ENCODE measurements at places on chromosomes 1 and 21.

DNA sequence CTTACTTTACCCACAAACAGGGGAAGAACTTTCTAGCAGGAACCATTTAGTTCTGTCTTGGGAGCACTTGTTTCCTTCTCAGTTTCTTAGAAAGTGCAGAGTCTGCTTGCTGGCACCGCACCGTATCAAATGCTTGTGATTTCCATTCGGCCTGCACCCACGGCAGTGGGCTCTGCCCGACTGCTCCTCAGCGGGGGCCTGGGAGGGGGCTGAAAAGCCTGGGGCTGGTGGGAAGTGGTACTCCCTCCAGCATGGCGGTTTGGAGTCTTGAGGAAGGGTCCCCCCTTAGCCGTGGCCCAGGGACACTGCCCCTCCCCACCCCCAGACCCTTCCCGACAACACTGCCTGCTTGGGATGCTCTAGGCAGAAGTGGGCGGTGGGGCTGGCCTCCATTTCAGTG lies 57.0 kb downstream of the KIF26B start:
- DNase-seq, result no peak

- peak; percentile 6 for DNase-seq
These were observed 56.4 kb downstream of the AHCTF1 start for GRCh38 chr1:246875041-246876026.

- peak; percentile 22 for DNase-seq
These were observed 816 bp downstream of the HYI start for GRCh38 chr1:43452789-43453441.

- DNase-seq, result no peak
These were observed 55.0 kb upstream of the PAX7 start for GRCh38 chr1:18575620-18576019.

GRCh38 chr1:155437405-155437804 lies 116.7 kb downstream of the RUSC1 start:
- DNase-seq, result no peak

- no peak for DNase-seq
These were observed 8.3 kb downstream of the ADCY10 start for GRCh38 chr1:167905671-167906070.

GRCh38 chr21:44896561-44897286 lies 23.2 kb upstream of the PTTG1IP start:
- no peak for DNase-seq

- no peak for DNase-seq
These were observed 7.1 kb upstream of the SLAMF7 start for GRCh38 chr1:160731990-160732389.

DNA sequence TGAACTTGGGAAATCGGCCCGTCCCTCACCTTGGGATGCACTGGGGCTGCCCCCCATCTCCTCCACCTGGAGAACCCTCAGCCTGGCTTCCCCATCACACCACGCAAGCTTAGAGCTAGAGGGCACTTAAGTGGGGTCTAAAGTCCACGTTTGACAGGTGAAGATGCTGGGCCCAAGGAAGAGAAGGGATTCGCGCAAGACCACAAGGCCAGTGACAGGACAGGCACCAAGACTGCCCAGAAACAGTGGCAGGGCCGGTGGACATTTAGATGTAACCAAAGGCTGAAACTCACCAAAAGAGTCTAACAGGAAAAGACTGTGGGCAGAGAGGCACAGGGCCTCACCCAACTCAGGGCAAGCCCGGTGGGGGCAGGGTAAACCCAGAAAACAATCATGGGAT lies 130.8 kb upstream of the EDN2 start:
- no peak for DNase-seq

DNA sequence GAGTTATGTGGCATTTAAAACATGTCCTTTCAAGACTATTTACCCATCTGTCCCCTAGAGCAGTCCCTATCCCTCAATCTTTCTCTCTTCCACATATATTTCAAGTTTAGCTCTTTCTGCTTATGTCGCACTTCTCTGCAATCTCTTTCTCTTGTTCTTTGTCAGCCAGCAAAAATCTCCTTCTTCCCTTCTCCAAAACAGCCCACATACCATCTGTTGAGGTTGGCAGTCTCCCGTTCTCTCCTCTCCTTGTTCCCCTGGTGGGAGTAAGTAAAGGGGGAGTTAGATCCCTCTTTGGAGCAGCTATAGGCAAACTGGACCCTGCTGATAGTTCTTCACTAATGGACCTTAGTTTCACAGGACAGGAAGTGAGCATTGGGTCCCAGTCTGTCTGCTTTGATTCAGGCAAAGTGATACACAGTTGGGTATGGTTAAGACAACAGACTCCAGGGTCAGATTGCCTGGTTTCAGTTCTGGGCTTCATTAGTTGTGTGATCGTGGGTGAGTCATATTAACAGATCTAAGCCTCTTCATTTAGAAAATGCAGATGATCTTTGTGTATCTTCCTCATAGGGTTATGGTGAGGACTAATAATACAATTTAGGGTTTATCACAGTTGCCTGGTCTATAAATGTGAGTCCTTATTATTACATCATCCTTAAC lies 19.7 kb downstream of the BRINP2 start:
- no peak for DNase-seq

DNA sequence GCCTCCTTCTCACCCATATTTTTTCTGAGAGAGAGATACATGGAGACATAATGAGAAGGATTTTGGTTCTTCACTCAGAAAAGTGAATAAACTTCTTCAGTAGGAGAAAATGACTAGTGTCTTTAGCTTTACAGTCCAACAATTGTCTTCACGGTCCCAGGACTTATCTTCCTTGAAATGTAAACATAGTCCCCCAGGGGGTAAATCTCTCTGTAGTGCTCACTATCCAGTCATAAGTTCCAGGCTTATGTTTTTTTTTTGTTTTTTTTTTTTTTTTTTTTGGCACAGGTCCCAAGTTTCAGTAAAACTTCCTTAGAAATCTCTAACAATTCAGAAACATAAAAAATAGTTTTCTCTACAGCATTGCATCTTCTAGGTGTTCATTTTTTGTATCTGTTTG lies 890.2 kb upstream of the B3GALT2 start:
- no peak for DNase-seq

- no peak for DNase-seq
These were observed 3.0 kb upstream of the MDM4 start for GRCh38 chr1:204513117-204513716.

DNA sequence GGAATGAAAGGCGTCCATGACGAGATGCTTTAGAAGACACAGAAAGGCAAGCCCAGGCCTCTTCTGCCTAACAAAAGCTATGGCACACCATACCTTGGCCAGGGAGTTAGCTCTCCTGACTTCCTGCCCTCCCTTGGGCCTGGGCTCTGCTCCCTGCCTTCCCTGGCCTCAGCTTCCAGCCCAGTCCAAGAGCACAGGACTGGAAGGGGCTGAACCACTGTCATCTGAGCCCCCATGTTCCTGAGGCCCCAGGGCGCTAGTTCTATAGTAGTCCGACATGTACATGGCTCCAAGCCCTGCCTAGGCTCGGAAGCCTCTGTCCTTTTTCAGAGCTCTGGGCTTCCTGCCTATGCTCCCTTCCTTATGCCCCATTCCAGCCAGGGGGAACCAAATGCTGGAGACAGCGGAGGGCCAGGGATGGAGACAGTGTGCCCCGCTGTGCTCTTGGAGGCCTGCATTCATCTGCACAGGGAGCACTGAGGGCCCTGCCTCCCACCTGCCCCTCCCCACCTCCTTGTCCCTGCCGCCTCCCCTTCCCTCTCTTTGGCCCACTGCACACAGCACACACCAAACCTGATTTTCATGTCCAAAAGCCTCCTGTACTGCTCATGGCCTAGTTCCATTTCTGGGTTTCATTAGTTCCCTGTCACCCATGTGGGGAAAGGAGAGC lies 240.1 kb downstream of the RHOU start:
- DNase-seq, result no peak
